Right lobe of liver (tissue), 6 donors: ENCODE measurements at places on chromosomes 3 and 15.

DNA sequence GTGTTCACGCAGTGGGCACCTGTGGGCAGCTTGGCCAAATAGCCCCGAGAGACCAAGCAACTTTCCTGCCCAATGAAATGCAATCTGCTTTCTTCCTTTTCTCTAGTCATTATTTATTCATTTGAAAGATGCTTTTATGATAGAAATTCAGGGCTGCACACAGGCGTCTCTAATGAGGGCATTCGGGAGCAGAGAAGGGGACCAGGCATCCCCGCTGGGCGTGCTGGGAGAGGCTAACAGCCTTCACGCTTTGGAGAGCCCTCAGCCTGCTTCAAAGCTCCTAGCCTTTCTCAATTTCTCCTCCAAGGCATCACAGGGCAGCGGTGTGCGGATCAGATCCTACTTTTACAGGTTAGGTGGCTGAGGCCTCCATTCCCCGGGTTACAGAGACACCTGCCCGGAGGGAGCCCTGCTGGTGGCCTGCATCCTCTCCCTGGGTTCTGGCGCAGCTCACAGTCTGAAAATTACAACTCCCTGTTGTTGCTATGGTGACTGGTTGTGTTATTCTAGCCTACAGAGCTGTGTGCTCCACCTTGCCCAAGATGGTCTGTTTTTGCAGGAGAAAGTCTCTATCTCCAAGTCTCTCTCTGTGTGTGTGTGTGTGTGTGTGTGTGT, 21.8 kb upstream of the KLF13 start:
- DNase-seq: no peak

DNA sequence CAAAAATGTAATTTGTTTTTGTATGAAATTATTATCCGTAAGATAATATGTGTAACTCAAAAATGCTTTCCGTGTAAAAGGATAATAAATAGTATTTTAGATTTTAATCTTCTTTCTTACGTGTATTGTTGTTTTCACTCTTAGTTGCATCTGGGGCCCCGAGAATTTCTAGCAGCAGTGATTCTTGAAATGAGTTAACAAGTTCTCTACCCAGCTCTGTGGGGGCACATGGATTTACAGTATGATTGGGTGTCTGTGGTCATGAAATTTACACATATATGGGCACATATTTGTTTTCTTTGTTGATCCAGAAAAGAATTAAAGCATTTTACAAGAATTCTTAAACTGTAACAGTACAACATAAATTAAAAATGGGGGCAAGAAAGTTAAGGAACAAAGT, 145.9 kb upstream of the LRRFIP2 start:
- no peak for DNase-seq

- DNase-seq: no peak
These were observed 52.7 kb upstream of the TJP1 start for GRCh38 chr15:29874977-29875376.

DNA sequence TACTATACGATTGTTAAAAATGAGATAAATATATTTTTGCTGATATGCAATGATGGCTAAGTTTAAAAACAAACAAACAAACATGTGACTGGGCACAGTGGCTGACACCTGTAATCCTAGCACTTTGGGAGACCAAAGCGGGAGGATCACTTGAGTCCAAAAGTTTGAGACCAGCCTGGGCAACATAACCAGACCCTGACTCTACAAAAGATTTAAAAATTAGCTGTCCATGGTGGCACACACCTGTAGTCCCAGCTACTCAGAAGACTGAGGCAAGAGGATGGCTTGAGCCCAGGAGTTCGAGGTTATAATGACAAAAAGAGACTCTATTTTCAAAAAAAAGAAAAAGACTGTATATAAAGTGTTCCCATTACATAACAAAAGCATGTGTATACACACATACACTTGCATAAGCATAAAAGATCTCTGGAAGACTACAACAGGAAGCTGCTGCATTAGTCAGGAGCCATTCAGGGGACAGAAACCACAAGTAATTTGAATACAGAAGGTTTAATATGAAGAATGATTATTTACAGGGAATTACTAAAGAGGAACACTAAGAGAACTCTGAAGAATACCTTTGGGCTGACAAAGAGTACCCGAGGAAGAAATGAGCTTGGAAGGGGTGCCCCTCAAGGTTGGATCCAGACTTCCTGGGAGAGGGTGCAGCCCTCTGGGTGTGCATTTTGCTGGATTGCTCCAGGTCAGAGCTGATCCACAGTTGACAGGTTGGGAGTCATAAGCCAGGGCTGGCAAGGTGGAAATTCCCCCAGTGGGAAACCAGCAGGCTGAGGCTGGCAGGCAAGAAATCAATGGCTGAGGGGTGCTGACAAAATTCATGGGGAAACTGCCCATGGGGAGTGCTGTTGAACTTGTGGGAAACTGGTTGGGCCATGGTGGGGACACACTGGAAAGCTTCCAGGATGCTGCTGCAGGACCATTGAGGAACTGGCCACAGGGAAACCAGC, 9.3 kb upstream of the TM4SF18 start:
- DNase-seq: no peak
